NCI-H1105 (cell line): ENCODE measurements at places on chromosomes 1 and 21.

- DNase-seq: no peak
Measured at GRCh38 chr1:153973071-153973470, 4.4 kb downstream of the JTB start.

- no peak for DNase-seq
Measured at GRCh38 chr1:215857317-215857716, 290.2 kb downstream of the KCTD3 start.

DNA sequence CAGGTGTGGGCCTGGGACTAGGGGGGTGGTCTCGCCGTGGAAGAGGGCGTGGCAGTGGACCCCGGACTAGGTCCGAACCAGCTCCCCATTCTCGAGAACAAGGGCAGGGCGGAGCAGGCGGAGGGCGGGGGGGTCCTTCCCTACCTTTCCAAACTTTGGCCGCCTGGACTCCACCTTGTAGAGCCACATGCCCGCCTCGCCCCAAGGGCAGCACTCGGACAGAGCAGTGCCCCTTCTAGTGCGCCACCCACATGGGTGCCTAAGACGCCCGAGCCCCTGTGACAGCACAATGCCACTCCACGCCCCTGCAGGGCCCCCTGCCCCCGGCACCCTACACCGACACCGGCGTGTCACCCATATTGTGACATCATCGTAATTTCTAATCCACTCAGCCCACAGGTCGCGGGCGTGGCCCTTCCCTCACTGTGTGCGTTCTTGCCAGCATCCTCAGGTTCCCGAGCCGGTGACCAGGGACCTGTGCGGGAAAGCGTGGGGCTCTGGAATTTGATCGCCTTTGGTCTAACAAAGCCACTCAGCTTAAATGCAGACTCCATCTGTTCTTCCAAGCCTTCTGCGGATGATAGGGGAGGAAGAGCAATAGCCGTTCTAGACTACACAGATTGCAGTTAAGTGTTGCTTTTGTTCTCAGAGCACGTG lies 553 bp upstream of the STMN1 start:
- peak; percentile 72 for DNase-seq

- DNase-seq: no peak
Measured at GRCh38 chr21:27021801-27022200, 54.9 kb upstream of the ADAMTS5 start.

GRCh38 chr1:12477936-12478611 lies 139.9 kb downstream of the DHRS3 start:
- DNase-seq: peak; percentile 95

DNA sequence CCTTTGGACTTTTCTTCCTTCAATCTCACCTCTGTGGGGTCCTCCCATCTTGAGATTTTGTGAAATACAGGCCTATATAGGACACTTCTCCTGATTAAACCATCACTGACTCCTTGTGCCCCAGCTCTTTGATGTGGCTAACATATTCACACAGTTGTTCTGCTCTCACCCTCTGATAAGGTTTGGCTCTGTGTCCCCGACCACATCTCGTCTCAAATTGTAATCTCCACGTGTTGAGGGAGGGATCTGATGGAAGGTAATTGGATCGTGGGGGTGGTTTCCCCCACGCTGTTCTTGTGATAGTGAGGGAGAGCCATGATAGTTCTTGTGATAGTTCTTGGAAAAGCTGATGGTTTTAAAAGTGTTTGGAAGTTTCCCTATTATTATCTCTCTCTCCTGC lies 19.7 kb downstream of the LRRC7 start:
- no peak for DNase-seq

- peak; percentile 91 for DNase-seq
Measured at GRCh38 chr1:20633190-20634064, at the start of gene PINK1. TSS of gene PINK1 (plus strand) at chr1:20633458. CDS start at chr1:20633549, 91 bp downstream.

- DNase-seq: no peak
Measured at GRCh38 chr1:30409476-30410152, 313.8 kb downstream of the MATN1 start.

- DNase-seq: no peak
Measured at GRCh38 chr1:235450886-235451483, 53.3 kb downstream of the B3GALNT2 start.

DNA sequence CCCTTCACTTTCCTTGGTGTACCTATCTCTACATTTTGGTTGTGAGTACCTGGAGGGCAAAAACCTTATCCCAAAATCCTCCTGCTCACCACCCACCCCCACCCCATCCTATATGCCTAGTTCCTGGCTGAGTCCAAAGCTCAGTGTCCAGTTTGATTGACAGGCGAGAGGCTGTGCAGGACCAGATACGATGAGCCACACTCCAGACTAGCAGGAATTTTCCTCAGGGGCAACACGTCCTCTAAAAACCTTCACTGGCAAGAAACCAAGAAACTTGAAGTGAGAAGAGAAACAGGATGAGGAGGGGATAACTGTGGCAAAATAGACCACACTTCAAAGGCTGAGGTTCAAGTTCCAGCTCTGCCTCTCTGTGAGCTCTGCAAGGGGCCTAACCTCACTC lies 1.1 kb upstream of the SLAMF8 start:
- no peak for DNase-seq

GRCh38 chr1:2611031-2611501 lies 21.8 kb downstream of the MMEL1 start:
- no peak for DNase-seq

GRCh38 chr1:47433477-47434050 lies 4.3 kb upstream of the FOXD2 start:
- DNase-seq: no peak

DNA sequence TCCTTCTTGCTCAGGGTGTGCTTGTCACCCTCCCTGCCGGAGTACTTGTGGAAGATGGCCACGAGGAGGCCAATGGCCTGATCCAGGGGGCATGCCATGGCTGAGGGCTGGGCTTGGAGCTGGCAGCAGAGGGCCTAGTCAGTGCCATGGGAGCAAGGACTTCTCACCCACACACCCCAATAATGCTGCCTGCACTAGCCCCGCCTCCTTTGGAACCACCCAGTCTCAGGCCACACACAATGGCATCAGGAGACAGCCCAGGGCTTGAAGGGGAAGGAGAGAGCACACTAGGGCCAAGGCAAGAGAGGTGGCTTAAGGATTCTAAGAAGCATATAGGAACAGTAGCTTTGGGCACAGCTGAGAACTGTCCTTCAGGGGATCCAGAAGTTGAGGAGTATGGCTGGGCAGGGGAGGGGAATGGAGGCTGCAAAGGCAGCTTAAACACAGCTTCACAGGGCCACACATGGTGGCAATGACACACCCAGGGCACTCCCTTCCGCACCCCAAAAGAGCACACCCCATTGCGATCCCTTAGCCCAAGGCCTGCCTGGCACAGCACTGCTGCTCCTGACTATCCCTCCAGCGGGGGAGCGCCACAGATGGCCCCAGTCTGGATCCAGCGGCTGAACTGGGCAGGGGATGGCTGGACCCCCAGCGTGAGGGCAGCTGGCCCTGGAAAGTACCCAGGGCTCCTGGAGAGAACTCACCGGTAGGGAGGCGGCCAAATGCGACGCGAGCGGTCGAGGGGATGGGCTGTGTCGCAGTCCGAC lies at the start of gene S100A6:
S100A6 (minus strand) TSS at position 750 of the 770 bp plus-strand sequence; CDS start at position 98, 652 bp downstream.
- no peak for DNase-seq

DNA sequence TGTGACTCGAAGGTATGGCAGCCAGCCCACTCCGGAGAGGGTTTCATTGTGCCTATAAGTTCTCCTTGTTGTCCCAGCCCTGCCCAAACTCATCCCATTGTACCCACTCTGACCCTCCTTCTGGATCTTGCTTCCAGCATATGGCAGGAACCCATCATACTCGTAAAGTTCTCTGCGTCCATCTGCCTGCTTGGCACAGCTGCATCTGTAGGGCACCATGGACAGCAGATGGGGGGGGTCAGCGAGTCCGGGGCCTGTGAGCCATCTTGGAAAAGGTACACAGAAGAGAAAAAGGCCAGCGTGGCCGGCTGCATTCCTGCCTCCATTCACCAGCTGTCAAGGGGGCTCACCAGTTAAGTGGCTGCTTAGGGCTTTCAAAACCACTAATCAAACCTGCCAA lies 94.9 kb upstream of the IGSF21 start:
- DNase-seq: no peak

- no peak for DNase-seq
Measured at GRCh38 chr1:201354151-201354900, 23.2 kb downstream of the TNNT2 start.

DNA sequence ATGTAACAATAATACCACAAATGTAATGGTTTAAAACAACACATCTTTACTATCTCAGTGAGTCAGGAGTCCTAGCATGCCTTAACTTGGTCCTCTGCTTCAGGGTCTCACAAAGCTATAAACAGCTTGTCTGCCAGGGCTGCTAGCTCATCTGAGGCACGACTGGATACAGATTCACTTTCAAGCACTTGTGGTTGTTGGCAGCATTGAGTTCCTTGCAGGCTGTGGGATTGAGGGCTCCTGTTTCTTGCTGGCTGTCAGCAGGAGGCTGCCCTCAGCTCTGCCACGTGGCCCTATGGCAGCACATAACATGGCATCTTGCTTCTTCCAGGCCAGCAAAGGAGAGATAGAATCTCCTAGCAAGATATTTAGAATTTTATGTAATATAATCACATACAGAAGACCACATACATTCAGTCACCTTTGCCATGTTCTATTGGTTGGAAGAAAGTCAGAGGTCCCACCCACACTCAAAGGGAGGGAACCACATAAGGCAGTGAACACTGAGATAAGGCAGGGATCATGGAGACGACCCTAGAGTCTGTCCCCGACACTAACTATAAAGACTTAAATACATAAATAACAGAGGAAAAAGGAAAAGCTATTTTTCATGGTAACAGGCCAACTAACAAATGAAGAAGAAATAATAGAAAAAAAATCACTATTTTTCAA lies 18.9 kb upstream of the IPP start:
- no peak for DNase-seq

DNA sequence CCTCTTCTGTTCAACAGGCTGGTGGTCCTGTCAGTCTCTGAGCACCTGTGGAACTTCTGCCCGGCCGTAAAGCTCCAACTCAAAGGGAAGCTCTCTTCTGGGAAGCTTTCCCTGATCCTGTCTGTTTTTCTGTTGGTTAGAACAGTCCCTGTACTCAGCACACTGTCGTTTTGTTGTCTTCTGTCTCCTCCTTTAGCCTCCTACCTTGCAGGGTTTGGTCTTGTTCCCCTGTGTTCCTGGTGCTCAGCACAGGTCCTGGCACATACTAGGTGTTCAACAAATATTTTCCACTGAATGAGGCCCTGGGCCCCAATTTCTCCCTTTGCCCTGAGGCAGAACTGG lies 328 bp upstream of the KDF1 start:
- no peak for DNase-seq

GRCh38 chr21:27421654-27422053 lies 454.8 kb upstream of the ADAMTS5 start:
- DNase-seq: no peak

DNA sequence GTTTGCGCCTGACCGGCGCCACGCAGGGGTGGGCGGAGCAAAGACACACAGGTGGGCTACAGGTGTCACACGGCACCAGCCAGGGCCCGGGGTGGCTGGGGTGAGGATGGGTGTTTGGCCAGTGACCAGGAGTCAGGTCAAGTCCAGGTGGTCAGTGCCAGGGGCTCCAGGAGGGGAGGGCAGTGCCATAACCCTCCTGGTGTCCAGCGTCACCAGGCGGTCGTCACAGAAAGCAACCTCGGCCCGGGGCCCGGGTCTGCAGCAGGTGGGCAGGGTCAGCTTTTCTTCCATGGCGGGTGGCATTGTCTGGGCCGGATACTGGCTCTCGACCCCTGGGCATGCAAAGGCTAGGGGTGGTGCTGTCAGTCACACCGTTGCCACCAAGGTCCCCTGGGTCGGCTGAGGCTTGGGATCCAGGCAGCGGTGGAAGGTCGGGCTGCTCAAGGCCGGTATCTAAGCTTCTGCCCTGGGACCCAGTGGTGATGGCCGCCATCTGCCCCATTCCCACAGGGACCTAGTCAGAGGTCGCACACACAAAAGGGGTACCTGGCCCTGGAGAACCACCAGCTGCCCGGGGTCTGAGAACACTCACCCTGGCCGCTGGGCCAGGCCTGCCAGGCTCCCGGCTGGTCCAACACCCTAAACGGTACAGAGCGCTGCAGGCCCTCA lies 1.8 kb downstream of the FNDC10 start:
- DNase-seq: no peak

GRCh38 chr1:22204989-22205913 lies 62.4 kb upstream of the WNT4 start:
- no peak for DNase-seq

DNA sequence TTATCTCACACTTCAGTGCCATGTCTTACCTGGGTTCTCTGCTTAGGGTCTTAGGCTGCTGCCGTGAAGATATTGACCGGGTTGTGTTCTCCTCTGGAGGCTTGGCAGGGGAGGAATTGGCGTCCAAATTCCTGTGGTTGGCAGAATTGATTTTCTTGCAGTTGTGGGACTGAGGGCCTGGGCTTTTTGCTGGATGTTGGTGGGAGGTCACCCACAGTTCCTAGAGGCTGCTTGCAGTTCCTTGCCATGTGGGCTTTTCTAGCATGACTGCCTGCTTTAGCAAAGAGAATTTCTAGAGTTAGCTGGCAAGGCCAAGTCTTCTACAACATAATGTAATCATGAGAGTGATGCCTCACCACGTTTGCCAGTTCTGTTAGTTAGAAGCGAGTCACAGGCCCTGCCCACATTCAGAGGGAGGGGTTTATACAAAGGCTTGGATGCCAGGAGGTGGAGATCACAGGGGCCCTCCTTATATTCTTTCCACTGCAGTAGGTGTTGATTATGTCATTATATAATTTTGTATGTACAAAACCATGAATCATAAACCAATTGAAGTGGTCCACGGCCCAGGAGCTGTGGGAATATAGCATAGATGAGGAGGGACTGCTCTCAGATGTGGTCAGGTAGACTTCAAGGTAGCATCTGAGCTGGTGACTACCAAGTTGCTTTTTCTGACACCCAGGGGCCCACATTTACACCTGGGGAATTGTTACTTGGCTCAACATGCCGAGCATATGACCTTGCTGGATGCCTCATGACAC lies 6.6 kb downstream of the UBL4B start:
- no peak for DNase-seq

DNA sequence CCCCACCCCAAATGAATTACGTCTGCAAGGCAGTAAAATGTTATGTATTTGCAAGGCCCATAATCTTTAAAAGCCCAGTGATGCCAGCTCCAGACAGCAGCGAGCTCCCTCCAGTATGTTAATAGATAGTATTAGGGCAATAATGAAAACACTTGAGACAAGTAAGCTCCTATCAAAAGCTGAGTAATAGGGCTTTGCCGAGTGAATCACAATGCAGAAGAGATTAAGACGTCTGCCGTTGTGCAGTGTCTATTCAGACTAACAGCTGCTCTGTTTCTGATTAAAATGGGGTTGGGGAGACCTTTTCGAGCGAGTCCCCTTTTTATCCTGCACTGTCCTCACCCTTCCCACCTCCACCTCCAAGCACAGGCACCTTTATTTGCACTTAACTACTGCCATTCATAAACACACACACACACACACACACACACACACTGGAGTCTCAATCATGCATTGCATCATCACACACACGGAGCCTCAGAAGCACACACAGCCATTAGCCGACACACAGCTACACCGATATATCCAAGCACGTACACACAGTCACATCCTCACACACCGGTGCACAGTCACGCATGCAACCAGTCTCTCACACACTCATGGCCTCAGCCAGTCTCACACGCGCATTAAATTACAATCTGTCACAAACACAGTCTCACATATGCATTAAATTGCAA lies 46.0 kb upstream of the FOXO6 start:
- DNase-seq: peak; percentile 60

GRCh38 chr1:151817353-151817730 lies 12.1 kb upstream of the LINGO4 start:
- DNase-seq: no peak

- DNase-seq: no peak
Measured at GRCh38 chr1:51960262-51960661, 30.2 kb downstream of the RAB3B start.

- no peak for DNase-seq
Measured at GRCh38 chr1:20198918-20199317, 12.6 kb upstream of the PLA2G2C start.
